GM03348 (cell line): ENCODE measurements at places on chromosomes 2 and 18.

- DNase-seq: no peak
Measured at GRCh38 chr18:74866577-74866976, 268.9 kb downstream of the ZNF407 start.

DNA sequence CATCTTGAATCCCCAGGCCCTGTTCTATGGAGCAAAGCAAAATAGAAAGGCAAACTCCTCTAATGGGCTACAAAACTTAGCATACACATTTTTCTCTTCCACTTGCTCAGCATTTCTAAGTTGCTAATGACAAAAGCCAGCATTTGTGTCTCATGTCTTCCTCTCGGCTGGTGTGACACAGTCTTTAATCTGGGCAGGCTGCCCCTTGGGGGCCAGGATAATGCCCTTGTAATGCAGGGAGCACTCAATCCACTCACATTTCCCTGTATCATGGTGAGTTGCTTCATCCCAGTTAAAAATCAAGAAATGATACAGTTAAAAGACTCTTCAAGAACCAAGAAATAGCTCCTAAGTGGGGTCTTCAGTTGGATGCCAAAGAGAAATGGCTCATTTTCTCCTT lies 109.1 kb upstream of the FBXO11 start:
- no peak for DNase-seq

DNA sequence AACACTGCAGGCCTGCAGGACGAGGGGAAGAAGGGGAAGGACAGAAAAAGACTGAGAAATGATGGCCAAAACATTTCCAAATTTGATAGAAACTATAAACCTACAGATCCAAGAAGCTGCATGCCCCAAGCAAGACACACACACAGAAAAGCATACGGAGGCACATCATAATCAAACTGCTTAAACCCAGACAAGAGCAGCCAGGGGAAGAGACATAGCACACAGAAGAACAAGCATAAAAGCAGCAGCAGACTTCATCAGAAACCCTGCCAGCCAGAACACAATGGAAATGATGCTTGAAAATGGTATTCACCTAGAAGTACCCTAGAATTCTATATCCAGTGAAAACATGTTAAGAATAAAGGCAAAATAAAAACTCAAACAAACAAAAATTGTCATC lies 57.2 kb upstream of the RNU4ATAC start:
- DNase-seq: no peak

GRCh38 chr18:51171625-51172259 lies 25.7 kb downstream of the MEX3C start:
- no peak for DNase-seq

DNA sequence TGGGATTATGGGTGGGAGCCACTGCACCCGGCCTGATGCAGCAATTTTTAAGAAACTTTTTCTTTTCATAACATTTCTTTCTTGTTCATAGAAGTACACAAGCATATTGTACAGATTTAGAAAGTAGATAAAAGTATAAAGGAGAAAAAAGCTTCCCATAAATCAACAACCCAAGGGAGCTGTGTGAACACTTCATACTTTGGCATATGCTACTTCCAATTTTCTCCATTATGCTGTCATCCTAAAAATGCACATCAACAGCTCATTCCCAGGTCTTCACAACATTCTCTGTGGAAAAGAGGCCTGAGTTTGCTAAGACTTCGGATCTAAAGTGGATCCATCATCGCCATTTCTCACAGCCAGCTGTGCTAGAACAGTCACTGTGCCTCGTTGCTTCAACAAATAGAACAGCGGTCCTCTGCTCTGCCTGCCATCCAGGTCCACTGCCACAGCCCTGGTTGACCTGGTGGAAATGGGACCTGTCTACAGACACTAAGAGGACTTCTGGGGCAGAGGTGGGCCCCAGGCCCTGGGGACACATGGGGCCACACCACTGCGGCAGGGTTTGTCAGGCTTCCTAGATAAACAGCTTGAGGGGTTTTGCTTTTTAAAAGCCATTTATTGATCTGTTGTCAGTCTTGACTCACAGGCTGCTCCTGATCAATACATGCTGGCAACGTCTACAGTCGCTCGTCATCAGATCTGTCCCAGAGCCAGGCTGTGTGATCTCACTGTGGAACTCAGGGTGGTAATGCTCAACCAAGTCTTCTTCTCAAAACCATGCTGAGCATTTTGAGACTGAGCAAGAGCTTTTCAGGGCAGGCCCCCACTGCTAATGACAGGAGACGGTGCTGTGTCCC lies 72.7 kb upstream of the MGAT4A start:
- DNase-seq: no peak

GRCh38 chr18:70382992-70383717 lies 94.3 kb downstream of the SOCS6 start:
- DNase-seq: no peak
